Lower lobe of right lung (tissue), 2 donors: ENCODE measurements at places on chromosomes 3 and 15.

DNA sequence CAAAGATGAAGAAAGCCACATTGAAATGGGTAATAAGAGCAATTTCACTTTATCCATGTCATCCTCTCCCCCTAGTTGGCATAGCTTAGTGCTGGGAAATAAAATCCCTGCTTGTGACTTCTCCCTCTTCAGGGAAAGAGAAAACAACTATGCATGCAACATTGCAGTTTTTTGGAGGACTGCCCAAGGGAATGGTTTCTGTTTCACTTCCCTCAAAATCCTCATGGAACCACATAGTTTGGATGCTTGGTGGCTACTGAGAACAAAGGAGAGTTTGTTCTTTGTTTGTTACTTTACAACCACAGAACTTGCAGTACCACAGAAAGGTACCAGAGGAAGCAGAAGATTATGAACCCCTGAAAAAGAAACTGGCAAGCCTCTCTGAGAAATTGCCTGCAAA, 384.6 kb upstream of the RORA start:
- no peak for DNase-seq

GRCh38 chr3:46905661-46906451, 28.3 kb downstream of the PTH1R start:
- DNase-seq, result peak; percentile 30

GRCh38 chr15:97087006-97087741, 756.7 kb downstream of the NR2F2 start:
- no peak for DNase-seq

GRCh38 chr3:5613599-5613998, 426.1 kb downstream of the EDEM1 start:
- no peak for DNase-seq

- peak; percentile 32 for DNase-seq
Observed at GRCh38 chr3:126554560-126555525, 3.9 kb downstream of the C3orf22 start.

DNA sequence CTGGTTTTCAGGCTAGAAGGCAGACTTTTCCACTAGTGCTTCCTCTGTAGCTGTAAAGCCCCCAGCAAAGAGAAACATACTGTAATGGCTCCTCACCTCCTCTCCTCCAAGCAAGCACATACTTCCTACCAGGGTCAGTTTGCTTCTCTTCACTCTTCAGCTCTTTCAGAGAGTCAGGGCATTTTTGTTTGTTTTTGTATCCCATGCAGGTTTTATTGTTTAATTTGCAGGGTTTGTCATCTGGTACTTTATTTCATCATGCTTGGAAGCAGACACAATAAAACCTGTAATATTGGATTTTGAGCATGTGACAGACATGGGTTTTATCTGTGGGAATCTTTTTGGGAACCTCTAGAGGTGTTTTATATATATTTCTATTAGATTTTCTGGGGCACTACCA, 753.3 kb upstream of the ROBO1 start:
- no peak for DNase-seq

GRCh38 chr3:170539897-170540296, 46.0 kb downstream of the SLC7A14 start:
- no peak for DNase-seq

- no peak for DNase-seq
Observed at GRCh38 chr3:168121184-168122017, 25.7 kb upstream of the GOLIM4 start.

DNA sequence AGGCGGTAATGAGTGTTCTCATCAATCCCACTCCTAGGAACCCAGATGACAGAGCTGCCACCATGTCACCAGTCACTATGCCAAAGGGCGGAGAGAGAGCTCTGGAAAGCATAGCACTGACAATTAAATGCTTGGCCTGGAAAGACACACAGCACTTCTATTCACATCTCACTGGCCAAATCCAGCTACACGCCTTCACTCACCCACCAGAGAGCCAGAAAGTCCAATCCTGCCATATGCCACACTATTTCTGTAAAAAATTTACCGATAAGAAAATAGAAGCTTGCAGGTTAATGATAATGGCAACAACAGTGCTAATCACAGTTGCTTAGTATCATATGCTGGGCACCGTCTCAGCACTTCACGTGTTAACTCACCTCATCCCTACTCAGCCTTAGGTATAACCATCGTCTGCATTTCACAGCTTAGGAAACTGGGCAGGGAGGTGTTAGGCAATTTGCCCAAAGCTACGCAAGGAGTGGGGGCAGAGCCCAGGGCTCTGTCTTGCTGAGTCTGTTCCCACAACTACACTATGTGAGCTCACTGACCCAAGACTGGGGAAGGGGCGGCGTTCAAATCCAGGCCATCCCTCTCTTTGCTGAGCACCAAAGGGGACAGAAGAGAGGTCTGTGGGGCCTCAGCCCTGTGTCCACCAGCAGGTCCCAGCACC, 16.5 kb downstream of the KLHL25 start:
- DNase-seq, result no peak

GRCh38 chr3:43289401-43289800, 3.1 kb downstream of the SNRK start:
- no peak for DNase-seq

- DNase-seq, result no peak
Observed at GRCh38 chr3:114392831-114393230, 99.0 kb downstream of the TIGIT start.

- no peak for DNase-seq
Observed at GRCh38 chr3:130925628-130926027, 31.7 kb downstream of the ATP2C1 start.

- DNase-seq, result no peak
Observed at GRCh38 chr15:35499723-35500122, 46.2 kb downstream of the DPH6 start.

GRCh38 chr3:94173673-94174434, 111.0 kb downstream of the NSUN3 start:
- DNase-seq, result no peak

DNA sequence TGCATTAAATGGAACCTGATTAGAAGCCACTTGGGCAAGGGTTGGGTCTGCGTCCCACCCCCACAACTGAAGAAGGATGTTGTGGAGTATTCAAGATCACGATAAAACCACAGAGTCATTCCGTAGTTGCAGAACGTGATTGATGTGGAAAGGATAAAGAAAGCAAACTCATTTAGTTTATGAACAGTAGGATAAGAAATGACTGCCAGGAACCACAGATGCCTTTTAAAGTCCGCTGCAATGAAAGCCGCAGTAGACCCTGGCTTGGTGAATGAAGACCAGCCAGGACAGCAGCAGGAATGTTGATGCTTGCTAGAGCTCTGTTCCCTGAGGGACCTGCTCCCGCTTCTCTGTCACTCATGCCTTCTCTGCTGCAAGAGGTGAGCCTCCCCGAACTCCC, 111.5 kb downstream of the GABRG3 start:
- DNase-seq, result no peak

- DNase-seq, result no peak
Observed at GRCh38 chr3:124707656-124708062, 22.6 kb upstream of the UMPS start.

- no peak for DNase-seq
Observed at GRCh38 chr3:190646996-190647395, 133.1 kb downstream of the IL1RAP start.

- DNase-seq, result no peak
Observed at GRCh38 chr15:68700455-68701123, 120.1 kb downstream of the ANP32A start.

DNA sequence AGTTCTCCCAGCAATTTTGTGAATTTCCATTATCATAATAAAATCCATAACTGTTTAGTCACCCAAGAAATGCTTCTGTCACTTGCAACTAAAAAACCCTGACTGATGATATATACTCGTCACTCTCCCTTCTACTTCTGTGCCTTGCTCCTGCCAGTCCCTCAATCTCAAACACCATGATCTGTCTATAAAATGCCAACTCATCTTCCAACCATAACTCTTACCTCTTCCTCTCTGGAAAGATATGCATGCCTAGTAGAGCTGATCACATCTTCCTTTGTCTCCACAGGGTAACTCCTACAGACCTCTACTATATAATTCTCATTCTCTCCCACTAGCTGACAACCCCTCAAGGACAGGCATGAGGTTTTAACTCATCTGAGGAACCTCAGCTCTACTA, 5.2 kb upstream of the VEPH1 start:
- DNase-seq, result no peak

DNA sequence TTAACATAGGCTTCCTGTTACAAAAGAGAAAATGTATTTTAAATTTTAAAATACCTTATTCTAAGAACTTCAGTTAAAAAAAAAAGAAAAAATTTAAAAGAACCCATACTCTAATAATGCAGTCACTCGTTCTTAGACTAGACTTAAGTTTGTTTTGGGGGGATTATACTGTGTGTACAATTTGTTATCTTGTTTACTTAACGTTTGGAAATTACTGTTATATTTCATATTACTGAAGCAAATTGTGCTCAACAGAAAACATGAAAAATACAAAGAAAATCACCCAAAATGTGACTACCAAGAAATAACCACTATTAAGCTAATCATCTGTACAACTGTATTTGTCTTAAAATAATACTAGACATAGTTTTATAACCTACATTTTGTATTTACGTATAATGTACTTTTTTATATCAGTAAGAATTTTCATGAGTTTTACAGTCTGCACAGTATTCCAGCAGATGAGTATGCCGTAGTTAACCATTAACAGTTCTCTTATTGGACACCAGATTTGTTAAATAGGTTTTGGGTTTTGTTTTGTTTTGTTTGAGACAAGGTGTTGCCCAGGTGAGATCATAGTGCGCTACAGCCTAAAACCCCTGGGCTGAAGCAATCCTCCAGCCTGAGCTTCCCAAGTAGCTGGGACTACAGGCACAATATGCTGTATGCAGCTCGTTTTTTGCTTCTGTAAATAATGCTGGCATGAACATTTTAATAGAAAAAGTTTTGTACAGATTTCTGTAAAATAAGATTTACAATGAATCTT, 88.8 kb upstream of the CHD2 start:
- DNase-seq, result no peak

- DNase-seq, result no peak
Observed at GRCh38 chr3:181311186-181311585, 321.6 kb upstream of the DNAJC19 start.

DNA sequence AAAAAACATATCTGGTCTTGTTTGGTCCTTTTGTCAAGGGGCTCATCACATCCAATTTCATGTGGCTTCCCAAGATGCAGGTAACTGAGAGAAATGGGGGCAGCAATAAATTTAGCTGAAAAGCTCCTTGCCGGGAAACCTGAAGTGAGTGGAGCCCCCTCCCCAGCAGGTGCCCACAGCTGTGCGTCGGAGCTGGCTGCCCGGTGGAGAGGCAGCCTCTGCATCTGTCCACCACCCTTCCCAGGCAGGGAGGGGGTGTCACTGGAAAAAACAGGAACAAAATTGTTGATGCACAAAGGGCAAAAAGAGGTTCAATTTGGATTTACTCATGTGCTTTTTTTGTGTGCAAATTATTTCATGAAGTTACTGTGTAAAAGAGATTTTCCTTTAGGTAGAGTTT, 249.4 kb upstream of the LYSMD4 start:
- no peak for DNase-seq
